ENCODE measurements at places on chromosomes 12 and 14.

GRCh38 chr12:16939871-16940306, 333.9 kb upstream of the LMO3 start:
- H3K4me3 ChIP-seq: no peak overlapping the region
- no peaks in the 10 kb centered on the region for H3K27me3 ChIP-seq
- DNase-seq: no peak
- H3K4me1 ChIP-seq: no peaks in the 10 kb centered on the region

DNA sequence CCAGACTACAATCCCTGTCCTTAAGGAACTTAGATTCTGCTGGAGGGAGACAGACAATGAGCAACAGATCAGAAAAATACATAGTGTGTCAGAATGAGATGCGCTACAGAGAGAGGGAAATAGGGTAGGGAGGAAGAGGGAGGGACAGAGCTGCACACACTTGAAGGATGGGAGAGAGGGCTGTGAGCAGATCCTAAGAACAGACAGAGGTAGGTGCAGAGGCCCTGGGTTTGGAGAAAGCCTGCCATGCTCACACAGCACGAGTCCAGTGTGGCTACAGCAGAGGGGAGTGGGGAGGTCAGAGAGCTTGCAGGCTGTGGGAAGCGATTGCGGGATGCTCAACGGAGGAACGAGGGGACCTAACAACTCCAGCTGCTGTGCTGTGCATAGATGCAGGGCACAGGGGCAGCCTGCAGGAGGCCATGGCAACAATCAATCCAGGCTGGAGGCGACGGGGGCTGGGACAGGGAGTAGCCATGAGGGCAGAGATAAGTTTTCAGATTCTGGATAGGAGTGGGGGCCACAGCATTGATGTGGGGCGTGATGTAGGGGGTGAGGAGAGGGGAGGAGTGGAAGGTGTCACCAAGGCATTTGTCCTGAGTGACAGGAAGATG, 20.7 kb downstream of the FAIM2 start:
- no peaks in the 10 kb centered on the region for H3K4me1 ChIP-seq
- no peak overlapping the region for H3K27ac ChIP-seq
- H3K27me3 ChIP-seq: no peaks in the 10 kb centered on the region
- DNase-seq: no peak
- no peaks in the 10 kb centered on the region for H3K36me3 ChIP-seq
- H3K4me3 ChIP-seq: no peak overlapping the region

DNA sequence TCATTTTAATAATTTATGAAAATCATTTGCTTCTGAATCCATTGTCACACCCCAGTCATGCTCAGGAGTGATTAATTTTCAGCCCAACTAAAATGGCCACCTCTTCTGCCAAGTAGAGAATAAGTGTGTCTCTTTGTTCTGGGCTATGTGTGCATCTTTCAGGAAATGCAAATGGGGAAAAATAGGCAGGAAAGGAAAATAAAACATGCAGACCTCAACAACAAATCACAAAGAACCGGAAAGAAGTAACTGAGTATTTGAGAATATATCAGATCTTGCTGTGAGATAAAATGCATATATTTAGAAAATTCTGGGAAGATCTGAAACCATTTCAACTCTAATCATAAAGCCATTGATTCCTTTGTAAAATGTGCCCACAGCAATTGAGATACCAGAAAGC, 763.9 kb downstream of the GALC start:
- no peak overlapping the region for H3K27ac ChIP-seq
- H3K4me3 ChIP-seq: no peak overlapping the region
- no peaks in the 10 kb centered on the region for H3K27me3 ChIP-seq
- no peaks in the 10 kb centered on the region for H3K4me1 ChIP-seq

- peaks cover 15% of the 10 kb centered on the region for H3K27me3 ChIP-seq
- no peaks in the 10 kb centered on the region for H3K36me3 ChIP-seq
- peaks cover 6% of the 10 kb centered on the region for H3K4me1 ChIP-seq
- H3K4me3 ChIP-seq: peak overlapping the region; percentile 74
- peak overlapping the region; percentile 36 for H3K27ac ChIP-seq
These were observed 367 bp downstream of the GALNT16 start for GRCh38 chr14:69260190-69260860.

DNA sequence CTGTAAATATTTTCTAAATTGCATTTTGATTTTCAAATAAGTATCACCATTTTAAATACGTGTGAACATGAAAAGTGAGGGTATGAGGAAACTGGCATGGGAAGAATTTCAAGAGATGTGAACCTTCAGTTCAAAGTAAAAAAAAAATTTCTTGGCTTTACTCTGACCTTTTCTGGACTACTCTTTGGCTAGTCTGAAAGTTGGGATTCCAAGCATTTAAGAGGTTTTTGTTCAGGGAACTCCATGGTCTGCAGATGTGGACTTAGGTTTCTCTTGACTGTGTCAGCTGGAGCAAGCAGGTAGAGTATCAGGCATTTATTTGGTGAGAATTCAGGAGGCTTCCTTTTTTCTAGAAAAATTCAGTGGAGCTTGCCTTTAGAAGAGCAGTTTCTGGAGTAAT, 311.6 kb downstream of the LRIG3 start:
- H3K4me3 ChIP-seq: no peak overlapping the region
- H3K27ac ChIP-seq: no peak overlapping the region
- H3K27me3 ChIP-seq: no peaks in the 10 kb centered on the region
- no peaks in the 10 kb centered on the region for H3K36me3 ChIP-seq
- no peaks in the 10 kb centered on the region for H3K4me1 ChIP-seq

GRCh38 chr12:51601241-51601640, 10.2 kb downstream of the SCN8A start:
- DNase-seq: no peak
- peaks cover 12% of the 10 kb centered on the region for H3K27me3 ChIP-seq
- H3K27ac ChIP-seq: no peak overlapping the region
- no peaks in the 10 kb centered on the region for H3K4me1 ChIP-seq
- H3K4me3 ChIP-seq: no peak overlapping the region
- no peaks in the 10 kb centered on the region for H3K36me3 ChIP-seq

- H3K4me1 ChIP-seq: no peaks in the 10 kb centered on the region
- H3K27ac ChIP-seq: no peak overlapping the region
- H3K27me3 ChIP-seq: no peaks in the 10 kb centered on the region
- no peak overlapping the region for H3K4me3 ChIP-seq
- no peak for DNase-seq
These were observed 411.6 kb upstream of the CCDC196 start for GRCh38 chr14:66074537-66074936.

Measured in psoas muscle (tissue), 8 donors.